ENCODE measurements at places on chromosomes 4 and X. TPM values are rescaled to one million over a fixed set of nuclear protein-coding genes. Genes with fewer than 3 reads are reported as not detected.

DNA sequence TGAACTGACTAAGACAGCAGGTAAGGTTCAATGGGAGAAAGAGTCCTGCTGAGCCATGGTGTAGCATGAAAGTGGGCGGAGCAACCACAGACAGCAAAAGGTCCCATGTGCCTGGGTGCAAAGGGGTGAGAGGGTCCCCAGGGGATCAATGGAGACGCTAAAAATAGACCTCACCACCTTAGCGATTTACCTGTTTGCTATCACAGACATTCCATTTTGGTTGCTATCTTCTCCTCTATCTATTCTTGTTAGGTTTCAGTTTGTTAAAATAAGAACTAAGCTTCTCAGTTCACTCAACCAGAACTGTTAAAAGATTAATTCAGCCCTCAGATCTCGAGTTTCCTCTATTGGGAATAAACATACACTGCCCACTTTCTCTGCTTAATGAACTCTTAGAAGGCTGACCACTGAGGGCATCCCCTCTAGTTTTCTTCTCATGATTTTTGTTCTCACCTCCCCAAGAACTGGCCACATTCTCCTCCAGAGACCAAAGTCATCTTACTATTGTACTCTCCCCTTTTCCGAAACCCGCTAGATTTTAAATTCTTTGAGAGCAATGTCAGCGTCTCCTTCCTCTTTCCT is 136.7 kb downstream of the PARM1 start:
- DNase-seq: no peak

GRCh38 chrX:6175914-6176313 is 52.8 kb downstream of the NLGN4X start:
- DNase-seq: no peak

Gene EGF
- polyA plus RNA-seq: 6.7 TPM

DNA sequence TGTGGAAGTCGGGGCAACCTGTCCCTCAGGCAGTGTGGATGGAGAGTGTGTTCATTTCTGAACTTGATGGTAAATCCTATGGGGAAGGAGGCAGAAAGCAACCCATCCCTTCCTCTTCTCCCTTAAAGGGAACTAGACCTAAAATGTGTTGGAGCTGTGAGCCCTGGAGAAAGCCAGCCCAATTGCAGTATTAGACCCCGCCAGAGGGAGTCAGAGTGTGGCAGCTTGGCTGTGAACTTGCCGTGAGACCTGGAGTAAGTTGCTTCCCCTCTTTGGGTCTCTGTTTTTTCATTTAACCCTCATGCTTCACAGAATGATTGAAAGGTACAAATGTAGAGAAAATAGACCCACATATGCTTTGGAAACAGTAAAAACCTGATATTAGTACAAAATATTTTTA is 108.7 kb upstream of the PAK3 start:
- no peak for DNase-seq

- no peak for DNase-seq
These were observed 175.4 kb upstream of the PSAPL1 start for GRCh38 chr4:7610022-7610670.
